ENCODE measurements at places on chromosomes 7 and 10.

- no peaks in the 10 kb centered on the region for H3K36me3 ChIP-seq
- no peaks in the 10 kb centered on the region for H3K4me1 ChIP-seq
- H3K27me3 ChIP-seq = no peaks in the 10 kb centered on the region
- no peak for DNase-seq
- no peak overlapping the region for H3K27ac ChIP-seq
- no peak overlapping the region for H3K4me3 ChIP-seq
Measured at GRCh38 chr10:81248886-81249285, 626.1 kb upstream of the NRG3 start.

DNA sequence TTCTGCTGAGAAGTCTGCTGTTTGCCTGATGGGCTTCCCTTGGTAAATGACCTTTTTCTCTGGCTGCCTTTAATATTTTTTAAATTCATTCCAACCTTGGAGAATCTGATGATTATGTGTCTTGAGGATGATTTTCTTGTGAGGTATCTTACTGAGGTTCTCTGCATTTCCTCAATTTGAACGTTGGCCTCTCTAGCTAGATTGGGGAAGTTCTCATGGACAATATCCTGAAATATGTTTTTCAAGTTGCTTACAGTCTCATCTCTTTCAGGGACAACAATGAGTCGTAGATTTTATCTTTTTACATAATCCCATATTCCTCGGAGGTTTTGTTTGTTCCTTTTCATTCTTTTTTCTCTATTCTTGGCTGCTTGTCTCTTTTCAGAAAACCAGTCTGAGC is 208.4 kb downstream of the KIF20B start:
- peaks cover 3% of the 10 kb centered on the region for H3K27me3 ChIP-seq
- no peak overlapping the region for H3K4me3 ChIP-seq
- H3K4me1 ChIP-seq = no peaks in the 10 kb centered on the region
- no peak overlapping the region for H3K27ac ChIP-seq

GRCh38 chr10:97896756-97897358 is 47.2 kb downstream of the GOLGA7B start:
- no peaks in the 10 kb centered on the region for H3K36me3 ChIP-seq
- no peak overlapping the region for H3K4me3 ChIP-seq
- DNase-seq = no peak
- H3K4me1 ChIP-seq = no peaks in the 10 kb centered on the region
- H3K27me3 ChIP-seq = peaks cover 4% of the 10 kb centered on the region

- H3K4me3 ChIP-seq = no peak overlapping the region
- peaks cover 2% of the 10 kb centered on the region for H3K36me3 ChIP-seq
- no peaks in the 10 kb centered on the region for H3K27me3 ChIP-seq
- no peak for DNase-seq
Measured at GRCh38 chr7:139870380-139870779, 41.3 kb downstream of the TBXAS1 start.

- H3K36me3 ChIP-seq = no peaks in the 10 kb centered on the region
- no peak overlapping the region for H3K27ac ChIP-seq
- no peaks in the 10 kb centered on the region for H3K27me3 ChIP-seq
- no peak for DNase-seq
Measured at GRCh38 chr10:7948371-7949000, 106.0 kb upstream of the GATA3 start.

DNA sequence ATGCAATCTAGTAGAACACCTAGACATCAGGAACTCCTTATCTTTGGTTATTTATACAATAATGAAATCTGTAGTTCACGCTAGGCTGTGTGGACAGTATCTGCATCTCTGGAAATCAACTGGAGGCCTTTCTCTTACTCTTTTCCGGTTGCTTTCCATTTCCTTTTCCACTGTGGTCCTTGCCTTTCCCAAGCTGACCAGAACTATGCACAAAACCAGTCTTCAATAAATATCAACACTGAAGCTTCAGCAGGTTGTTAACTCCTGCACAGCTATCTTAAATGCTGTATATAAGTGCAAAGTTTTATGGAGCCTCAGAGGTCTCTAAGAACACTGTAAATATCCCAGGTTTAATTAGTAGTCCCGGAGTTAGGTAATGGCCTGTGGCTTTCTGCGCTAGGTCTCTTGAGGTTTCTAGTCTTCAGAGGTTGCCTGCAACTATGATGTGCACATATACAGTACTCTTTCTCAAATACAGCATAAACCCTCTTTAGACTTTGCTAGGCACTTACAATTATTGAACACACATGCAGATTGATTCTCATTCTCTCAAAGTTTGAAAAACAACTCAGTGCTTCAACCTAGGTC is 2.4 kb downstream of the KLLN start:
- peaks cover 22% of the 10 kb centered on the region for H3K4me1 ChIP-seq
- no peaks in the 10 kb centered on the region for H3K36me3 ChIP-seq
- H3K27ac ChIP-seq = no peak overlapping the region
- no peaks in the 10 kb centered on the region for H3K27me3 ChIP-seq
- no peak overlapping the region for H3K4me3 ChIP-seq

GRCh38 chr7:27080844-27081436 is 14.9 kb downstream of the HOXA1 start:
- no peak overlapping the region for H3K4me3 ChIP-seq
- DNase-seq = no peak
- H3K27me3 ChIP-seq = peaks cover 5% of the 10 kb centered on the region
- H3K4me1 ChIP-seq = no peaks in the 10 kb centered on the region

GRCh38 chr10:119412244-119413092 is 130.1 kb downstream of the RGS10 start:
- no peak overlapping the region for H3K4me3 ChIP-seq
- DNase-seq = no peak
- no peak overlapping the region for H3K27ac ChIP-seq
- H3K27me3 ChIP-seq = no peaks in the 10 kb centered on the region

GRCh38 chr7:48262606-48263310 is 91.5 kb downstream of the ABCA13 start:
- no peaks in the 10 kb centered on the region for H3K27me3 ChIP-seq
- H3K27ac ChIP-seq = no peak overlapping the region
- no peak for DNase-seq
- H3K4me3 ChIP-seq = no peak overlapping the region
- no peaks in the 10 kb centered on the region for H3K36me3 ChIP-seq
- H3K4me1 ChIP-seq = no peaks in the 10 kb centered on the region

DNA sequence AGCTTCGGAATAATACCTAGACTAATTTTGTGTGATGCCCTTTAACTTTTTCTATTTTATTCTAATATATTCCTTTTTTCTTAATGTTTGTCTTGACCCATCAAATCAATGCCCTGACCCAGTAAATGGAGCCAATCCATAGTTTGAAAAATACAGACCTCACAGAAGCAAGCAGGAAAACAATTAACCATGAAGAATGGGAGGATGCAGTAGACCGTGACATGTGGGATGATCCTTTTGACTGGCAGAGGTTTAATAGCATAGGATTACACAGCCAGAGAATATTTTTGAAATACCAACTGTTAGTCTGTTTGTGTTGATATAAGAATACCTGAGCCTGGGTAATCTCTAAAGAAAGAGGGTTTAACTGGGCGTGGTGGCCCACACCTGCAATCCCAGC is 142.6 kb upstream of the NEBL start:
- H3K4me3 ChIP-seq = no peak overlapping the region
- no peaks in the 10 kb centered on the region for H3K4me1 ChIP-seq
- no peak for DNase-seq
- H3K27ac ChIP-seq = no peak overlapping the region
- H3K36me3 ChIP-seq = no peaks in the 10 kb centered on the region

- no peak overlapping the region for H3K4me3 ChIP-seq
- H3K36me3 ChIP-seq = no peaks in the 10 kb centered on the region
- no peaks in the 10 kb centered on the region for H3K4me1 ChIP-seq
- no peak for DNase-seq
- no peak overlapping the region for H3K27ac ChIP-seq
Measured at GRCh38 chr7:16098058-16098457, 323.3 kb downstream of the CRPPA start.

DNA sequence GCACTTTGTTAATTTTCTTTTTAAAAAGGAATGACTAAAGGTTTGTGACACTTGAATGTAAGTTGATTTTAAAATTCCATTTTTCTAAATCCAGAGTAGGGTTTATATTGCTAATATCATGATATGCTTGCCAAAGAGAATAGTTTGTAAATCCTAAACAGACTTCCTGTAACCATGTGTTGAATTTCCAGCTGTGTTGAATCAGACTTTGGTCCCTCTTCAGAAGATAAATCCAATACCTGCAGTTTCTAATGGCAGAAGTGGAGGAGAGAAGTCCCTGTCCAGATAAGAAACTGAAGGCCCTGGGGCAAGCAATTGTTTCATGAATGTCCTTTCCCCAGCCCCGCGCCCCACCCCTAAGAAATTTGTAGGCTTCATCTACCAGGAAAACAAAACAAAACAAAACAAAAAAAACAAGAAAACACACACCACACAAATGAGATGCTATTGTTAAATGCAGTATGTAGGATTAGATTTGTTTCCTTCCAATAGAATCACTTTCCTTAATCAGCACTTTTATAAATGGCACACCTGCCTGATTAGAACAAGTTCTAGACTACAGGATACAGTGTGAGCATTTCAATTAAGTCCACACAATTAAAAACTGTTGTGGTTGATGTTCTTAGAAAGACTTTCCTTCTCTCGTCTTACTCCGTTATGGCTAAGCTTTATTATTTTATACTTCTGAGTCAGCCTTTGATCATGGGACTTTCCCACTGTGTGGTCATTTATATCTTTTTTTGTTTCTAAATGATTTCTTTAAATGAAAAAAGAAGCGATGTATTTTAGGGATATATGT is 122.8 kb downstream of the KAT6B start:
- no peak for DNase-seq
- no peaks in the 10 kb centered on the region for H3K27me3 ChIP-seq
- H3K4me3 ChIP-seq = no peak overlapping the region
- no peak overlapping the region for H3K27ac ChIP-seq
- H3K36me3 ChIP-seq = no peaks in the 10 kb centered on the region
- H3K4me1 ChIP-seq = no peaks in the 10 kb centered on the region

All from CD4-positive, alpha-beta T cell (primary cell).